ENCODE measurements at places on chromosomes 12 and 14.

DNA sequence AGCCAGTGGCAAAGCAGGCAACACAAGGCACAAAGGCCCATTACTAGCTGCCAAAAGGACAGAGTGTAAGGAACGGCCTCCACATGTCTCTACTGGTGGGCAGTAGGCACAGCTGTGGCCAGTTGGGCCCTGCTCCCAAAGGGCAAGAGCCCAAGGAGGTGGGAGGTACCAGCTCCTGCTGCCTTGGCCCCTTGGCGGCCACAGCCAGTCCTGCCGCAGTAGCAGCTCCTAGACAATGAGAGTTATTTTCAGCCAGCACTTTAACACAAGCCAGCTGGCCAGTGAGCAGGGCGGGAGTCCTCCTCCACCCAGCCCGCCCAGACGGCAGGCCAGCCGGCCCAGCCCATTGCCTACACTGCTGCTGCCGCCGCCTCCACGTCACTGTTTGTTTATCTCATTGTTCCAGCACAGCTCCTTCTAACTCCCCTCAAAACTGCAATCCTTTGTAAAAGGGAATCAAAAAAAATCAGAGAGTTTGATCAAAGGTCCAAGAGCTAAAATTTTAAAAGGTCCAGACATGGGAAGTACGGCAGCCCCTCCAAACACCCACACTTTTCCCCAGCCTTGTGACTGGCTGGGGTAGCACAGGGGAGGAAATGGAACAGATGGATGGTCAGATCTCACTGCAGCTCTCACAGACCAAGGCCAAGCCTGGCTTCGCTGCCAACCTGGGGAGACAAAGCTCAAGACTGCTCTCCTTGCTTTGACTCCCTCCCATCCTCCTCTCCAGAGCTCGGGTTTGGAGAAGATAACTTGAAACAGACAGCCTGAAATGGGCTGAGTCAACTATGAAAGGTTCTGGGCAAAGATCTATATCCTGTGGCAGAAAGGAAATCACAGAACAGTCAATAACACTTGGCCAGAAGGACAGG, 33.5 kb downstream of the FMNL3 start:
- peak; percentile 89 for DNase-seq

GRCh38 chr12:38713294-38713693, 192.1 kb downstream of the CPNE8 start:
- DNase-seq, result no peak

DNA sequence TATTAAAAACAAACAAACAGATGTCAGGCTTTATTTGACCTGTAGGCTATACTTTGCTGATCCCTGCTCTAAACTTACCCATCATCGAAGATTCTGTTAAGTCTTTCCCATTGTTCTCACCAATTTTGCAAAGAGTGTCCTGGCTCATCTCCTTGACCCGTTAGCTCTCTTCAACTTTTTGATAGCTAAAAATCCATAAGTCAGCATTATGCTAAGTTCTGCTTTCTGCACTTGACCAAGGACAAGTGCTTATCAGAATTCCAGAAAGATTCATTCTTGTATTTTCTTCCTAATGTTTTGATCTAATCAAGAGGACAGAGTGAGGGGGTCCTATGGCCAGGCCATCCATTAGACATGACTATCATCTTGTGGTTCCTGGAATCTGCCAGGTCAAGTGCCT, 503.5 kb downstream of the FUT8 start:
- no peak for DNase-seq

DNA sequence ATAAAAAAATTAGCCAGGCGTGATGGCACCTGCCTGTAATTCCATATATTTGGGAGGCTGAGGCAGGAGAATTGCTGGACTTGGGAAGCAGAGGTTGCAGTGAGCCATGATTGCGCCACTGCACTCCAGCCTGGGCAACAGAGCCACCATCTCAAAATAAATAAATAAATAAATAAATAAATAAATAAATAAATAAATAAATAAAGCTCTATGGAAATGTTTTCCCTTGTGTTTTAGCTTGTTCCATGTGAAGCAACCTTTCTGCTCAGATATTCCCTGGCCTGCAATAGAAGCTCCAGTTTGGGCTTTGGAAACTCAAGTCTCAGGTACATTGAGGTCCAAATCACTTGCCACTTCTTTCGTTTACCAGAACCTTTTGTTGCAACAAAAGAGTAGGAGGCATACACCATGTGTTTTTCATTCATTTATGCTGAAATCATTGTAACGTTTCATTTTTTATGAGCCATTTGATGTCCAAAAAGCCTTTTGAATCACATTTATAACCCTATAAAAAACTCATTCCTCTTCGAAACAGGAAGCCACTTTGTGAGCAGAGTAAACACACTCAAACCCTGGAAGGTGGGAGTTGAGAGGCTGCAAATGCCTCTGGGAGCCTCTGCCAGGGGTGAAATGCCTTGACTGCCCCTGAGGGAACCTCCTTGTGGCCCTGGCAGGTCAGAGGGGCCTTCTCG, 376.6 kb upstream of the TBX3 start:
- DNase-seq, result no peak

DNA sequence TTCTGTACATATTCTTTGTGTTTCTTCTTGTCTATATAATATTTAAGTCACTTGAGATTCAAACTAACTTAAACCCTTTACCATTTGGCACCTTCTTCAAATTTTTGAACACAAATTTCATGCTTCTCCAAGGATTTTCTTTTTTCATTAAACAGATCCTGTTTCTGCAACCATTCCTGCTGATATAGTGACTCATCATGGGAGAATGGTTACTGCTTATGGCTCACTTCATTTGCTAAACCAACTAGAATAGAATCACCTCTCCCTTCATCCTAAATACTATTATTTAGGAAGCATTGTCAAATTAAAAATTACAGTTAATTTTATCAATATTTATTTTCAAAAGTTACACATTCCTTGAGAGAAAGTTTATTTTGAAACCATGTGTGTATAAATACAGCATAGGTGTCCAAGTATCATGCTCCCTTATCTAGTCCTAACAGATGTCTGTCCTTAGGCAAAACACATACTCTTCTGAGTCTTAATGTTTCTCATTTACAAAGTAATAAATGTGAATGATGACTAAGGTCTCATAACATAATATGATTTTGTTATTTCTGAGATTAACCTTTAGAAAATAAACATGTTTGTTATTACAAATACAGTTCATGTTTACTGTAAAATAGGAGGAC, 40.7 kb downstream of the PLCZ1 start:
- peak; percentile 57 for DNase-seq

GRCh38 chr12:16658699-16659098, 52.7 kb upstream of the LMO3 start:
- DNase-seq, result no peak

DNA sequence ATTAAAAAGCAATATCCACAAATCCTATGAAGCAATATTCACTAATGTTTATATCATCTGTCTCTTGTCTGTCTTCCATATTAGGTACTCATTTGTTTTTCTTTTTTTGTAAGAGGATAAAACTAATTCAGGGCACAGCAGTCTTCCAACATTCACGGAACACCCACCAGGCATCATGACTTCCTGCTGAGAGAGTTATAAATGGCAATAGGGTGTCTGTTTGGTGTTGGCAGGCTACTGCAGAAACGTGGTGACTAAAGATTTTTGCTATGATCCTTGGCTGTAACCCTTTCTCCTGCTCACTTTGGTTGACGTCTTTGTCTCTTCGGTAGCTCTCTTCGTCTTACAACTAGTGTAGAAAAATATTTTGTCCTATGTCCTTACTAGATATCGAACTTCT, 860.6 kb upstream of the MGAT4C start:
- DNase-seq, result no peak

Data from astrocyte of the cerebellum (primary cell).